ENCODE measurements at places on chromosomes 12 and 14. TPM values are rescaled to one million over a fixed set of nuclear protein-coding genes. Genes with fewer than 3 reads are reported as not detected.

Gene SERPINA12
- total RNA-seq: not detected

- no peaks in the 10 kb centered on the region for H3K27me3 ChIP-seq
- H3K4me3 ChIP-seq: no peak overlapping the region
- 0 out of 2 replicates have a peak, but pooled peaks cover 1% of the 10 kb centered on the region for H3K4me1 ChIP-seq
- no peak for DNase-seq
- H3K27ac ChIP-seq: no peak overlapping the region
Measured at GRCh38 chr12:46649433-46649832, 176.4 kb downstream of the SLC38A4 start.

- DNase-seq: no peak
- no peak overlapping the region for H3K27ac ChIP-seq
- H3K27me3 ChIP-seq: no peaks in the 10 kb centered on the region
- peaks cover 12% of the 10 kb centered on the region for H3K4me1 ChIP-seq
Measured at GRCh38 chr14:99616832-99617800, 13.1 kb upstream of the CCDC85C start.

DNA sequence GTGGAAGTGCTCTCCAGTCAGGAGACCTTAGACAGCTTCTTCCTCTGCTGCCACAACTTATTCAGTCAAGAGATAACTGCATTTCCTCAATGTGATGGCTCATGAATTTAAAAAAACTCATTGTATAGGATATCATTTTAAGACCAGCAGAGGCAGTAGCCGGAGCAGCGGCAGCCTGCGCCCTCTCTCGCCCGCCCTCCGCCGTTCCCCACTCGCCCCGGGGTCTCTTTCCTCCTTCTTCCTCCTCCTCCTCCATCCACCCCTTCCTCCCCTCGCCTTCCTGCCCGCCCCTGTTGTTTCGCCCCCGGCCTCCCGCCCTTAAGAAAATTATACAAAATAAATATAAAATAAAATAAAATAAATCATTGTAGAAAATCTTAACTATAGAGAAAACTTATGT lies 687.6 kb downstream of the FLRT2 start:
- H3K4me3 ChIP-seq: no peak overlapping the region
- H3K4me1 ChIP-seq: peaks cover 2% of the 10 kb centered on the region
- H3K27ac ChIP-seq: no peak overlapping the region
- no peaks in the 10 kb centered on the region for H3K36me3 ChIP-seq
- no peaks in the 10 kb centered on the region for H3K27me3 ChIP-seq
- no peak for DNase-seq

DNA sequence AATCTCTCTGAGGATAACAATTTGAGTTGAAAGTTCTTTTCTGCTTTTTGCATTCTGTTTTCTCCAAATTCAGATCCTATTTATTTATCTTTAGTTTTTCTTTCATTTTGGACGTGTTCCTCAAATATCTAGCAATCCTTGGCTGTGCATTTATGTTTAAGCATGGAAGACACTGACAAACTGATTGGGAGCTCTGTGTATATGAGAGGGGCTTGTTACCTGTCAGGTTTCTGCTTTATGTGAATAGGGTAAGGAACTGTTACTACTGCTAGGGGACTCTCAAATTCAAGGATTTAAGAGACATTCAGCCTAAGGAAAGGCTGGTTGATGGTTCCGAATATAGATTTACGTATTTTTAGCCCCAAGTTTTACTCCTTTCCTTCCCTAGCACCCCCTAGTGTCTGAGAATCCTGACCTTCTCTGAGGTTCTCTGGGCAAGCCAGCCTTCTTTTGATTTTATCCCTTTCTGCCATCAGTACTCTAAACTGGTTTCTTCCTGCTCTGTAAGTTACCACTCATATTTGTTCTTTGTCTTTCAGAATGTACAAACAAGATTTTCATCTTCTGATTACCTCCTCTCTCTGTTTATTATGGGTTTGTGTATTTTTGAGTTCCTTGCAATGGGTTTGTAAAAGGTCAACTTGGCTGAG lies 30.5 kb downstream of the YLPM1 start:
- peaks cover 10% of the 10 kb centered on the region for H3K4me1 ChIP-seq
- H3K27me3 ChIP-seq: no peaks in the 10 kb centered on the region
- no peak for DNase-seq
- peaks cover 13% of the 10 kb centered on the region for H3K36me3 ChIP-seq

DNA sequence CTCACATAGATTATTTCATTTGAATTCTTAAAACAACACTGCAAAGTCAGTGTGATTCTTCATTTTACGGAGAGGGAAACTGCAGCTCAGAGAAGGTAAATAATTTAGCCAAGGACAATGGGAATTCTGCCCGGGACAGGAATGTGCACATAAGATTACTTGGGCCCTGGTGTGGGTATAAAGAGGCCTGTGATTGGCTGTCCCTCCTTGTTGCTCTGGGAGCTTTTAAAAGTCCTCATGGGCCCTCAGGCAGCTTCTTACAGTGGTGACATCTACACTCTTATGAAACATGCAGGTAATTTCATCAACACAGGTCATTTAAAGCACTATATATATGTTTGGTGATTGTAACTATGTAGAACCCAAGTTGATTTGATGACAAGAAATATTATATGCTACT lies 100.3 kb downstream of the ESR2 start:
- no peaks in the 10 kb centered on the region for H3K27me3 ChIP-seq
- H3K27ac ChIP-seq: no peak overlapping the region
- no peak overlapping the region for H3K4me3 ChIP-seq
- peaks cover 8% of the 10 kb centered on the region for H3K4me1 ChIP-seq
- H3K36me3 ChIP-seq: no peaks in the 10 kb centered on the region

DNA sequence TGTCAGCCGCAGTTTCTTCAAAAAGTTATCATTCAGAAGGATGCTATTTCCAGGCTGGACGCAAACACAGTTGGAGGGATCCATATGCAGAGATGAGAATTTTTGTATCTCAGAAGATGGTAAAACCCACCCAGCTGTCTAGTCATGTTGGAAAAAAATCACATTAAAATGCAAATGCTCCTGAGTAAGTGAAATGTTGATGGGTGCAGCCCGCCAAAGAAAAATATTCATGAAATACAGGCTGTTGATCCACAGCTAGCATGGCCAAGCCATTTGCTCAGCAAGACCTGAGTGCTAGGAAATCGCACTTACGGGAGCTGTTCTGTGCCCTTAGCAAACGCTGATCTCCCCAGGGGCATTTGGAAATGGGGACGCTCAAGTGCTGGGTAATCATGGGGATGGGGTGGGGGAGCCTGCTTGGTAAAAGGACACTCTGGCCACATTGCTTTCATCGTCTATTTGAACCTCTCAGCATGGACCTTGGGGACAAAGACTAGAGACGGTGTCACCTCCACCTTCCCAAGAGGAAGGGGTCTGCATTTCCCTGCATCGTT lies 25.7 kb downstream of the TUNAR start:
- no peak overlapping the region for H3K27ac ChIP-seq
- no peak for DNase-seq
- no peak overlapping the region for H3K4me3 ChIP-seq
- H3K4me1 ChIP-seq: no peaks in the 10 kb centered on the region
- peaks cover 1% of the 10 kb centered on the region for H3K27me3 ChIP-seq

GRCh38 chr12:7155471-7156034 lies 25.4 kb downstream of the CLSTN3 start:
- H3K27me3 ChIP-seq: no peaks in the 10 kb centered on the region
- no peak for DNase-seq
- peaks cover 25% of the 10 kb centered on the region for H3K36me3 ChIP-seq
- no peak overlapping the region for H3K27ac ChIP-seq

All from IMR-90 (cell line).